Sigmoid colon (tissue), 7 donors: ENCODE measurements at places on chromosomes 3 and 15. TPM values are rescaled to one million over a fixed set of nuclear protein-coding genes. Genes with fewer than 3 reads are reported as not detected.

SCN5A gene
- total RNA-seq, result 0.33 TPM

GRCh38 chr3:180294282-180295027 is 257.7 kb upstream of the PEX5L start:
- H3K4me1 ChIP-seq, result no peaks in the 10 kb centered on the region
- no peak overlapping the region for H3K4me3 ChIP-seq
- no peak for DNase-seq
- no peaks in the 10 kb centered on the region for H3K27me3 ChIP-seq

DNA sequence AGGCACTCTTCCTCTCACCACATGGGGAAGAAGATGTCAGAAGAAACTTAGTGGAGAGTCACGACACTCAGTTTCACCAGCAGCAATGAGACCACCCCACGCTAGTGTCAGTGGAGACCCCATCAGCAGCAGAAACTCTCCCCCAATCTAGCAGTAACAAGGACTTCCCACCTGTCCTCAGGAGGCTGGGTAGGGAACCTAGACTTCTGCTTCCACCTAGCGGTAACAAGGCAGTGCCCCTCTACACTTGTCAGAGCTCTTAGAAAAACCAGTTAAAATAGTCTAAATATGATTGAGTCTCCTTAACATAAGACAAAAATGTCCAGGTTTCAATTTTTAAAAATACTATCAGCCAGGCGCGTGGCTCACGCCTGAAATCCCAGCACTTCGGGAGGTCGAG is 57.3 kb downstream of the TRAT1 start:
- no peaks in the 10 kb centered on the region for H3K36me3 ChIP-seq
- no peak overlapping the region for H3K27ac ChIP-seq
- DNase-seq, result no peak
- no peaks in the 10 kb centered on the region for H3K27me3 ChIP-seq
- no peak overlapping the region for H3K4me3 ChIP-seq

- no peaks in the 10 kb centered on the region for H3K27me3 ChIP-seq
- no peak overlapping the region for H3K4me3 ChIP-seq
- no peak for DNase-seq
- no peaks in the 10 kb centered on the region for H3K4me1 ChIP-seq
- H3K36me3 ChIP-seq, result no peaks in the 10 kb centered on the region
- no peak overlapping the region for H3K27ac ChIP-seq
These were observed 77.9 kb downstream of the APBA2 start for GRCh38 chr15:28963711-28964081.

DNA sequence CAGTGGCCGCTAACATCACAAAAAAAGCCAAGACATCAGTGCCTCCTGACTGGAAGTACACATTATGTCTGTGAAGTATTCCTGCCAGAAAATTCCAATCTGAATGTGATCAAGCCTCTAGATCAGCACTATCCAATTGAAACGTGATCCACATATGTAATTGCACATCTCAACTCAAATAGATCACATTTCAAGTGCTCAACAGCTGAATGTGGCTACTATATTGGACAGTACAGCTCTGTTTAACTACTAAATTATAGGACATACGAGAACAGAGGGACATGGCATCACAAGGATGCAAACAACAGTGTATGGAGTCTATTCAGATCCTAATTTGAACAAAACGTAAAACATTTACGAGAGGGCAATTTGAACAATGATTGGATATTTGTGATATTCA is 542 bp upstream of the UBAP1L start:
- H3K27ac ChIP-seq, result no peak overlapping the region
- peaks cover 21% of the 10 kb centered on the region for H3K36me3 ChIP-seq
- no peak for DNase-seq
- H3K4me3 ChIP-seq, result no peak overlapping the region

- no peaks in the 10 kb centered on the region for H3K27me3 ChIP-seq
- H3K4me1 ChIP-seq, result no peaks in the 10 kb centered on the region
- DNase-seq, result no peak
- no peak overlapping the region for H3K4me3 ChIP-seq
- H3K27ac ChIP-seq, result no peak overlapping the region
These were observed 11.5 kb upstream of the PARP14 start for GRCh38 chr3:122668930-122669730.
